ENCODE measurements at places on chromosomes 5 and 9.
A peak's percentile ranks its signal among the peaks of the same experiment; 100 is the strongest.

GRCh38 chr9:131833083-131833482, 93.2 kb upstream of the RAPGEF1 start:
- DNase-seq = no peak

DNA sequence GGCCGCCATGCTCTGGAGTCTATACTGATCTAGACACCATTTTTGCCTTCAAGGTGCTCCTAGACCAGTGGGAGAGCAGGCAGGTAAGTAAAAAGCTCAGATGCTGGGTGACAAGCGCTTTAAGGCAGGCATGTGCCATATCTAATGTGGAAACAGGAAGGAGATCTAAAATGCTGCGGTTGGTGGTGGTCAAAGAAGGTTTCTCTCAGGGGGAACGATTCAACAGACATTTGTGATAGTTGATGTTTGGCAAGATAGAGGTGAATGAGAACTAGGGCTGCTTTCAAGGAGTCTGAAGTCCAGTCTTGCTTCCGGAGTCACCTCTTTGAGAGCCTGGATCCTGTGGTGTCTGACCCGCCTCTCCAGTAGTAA, 146.2 kb upstream of the KLF4 start:
- DNase-seq = no peak

DNA sequence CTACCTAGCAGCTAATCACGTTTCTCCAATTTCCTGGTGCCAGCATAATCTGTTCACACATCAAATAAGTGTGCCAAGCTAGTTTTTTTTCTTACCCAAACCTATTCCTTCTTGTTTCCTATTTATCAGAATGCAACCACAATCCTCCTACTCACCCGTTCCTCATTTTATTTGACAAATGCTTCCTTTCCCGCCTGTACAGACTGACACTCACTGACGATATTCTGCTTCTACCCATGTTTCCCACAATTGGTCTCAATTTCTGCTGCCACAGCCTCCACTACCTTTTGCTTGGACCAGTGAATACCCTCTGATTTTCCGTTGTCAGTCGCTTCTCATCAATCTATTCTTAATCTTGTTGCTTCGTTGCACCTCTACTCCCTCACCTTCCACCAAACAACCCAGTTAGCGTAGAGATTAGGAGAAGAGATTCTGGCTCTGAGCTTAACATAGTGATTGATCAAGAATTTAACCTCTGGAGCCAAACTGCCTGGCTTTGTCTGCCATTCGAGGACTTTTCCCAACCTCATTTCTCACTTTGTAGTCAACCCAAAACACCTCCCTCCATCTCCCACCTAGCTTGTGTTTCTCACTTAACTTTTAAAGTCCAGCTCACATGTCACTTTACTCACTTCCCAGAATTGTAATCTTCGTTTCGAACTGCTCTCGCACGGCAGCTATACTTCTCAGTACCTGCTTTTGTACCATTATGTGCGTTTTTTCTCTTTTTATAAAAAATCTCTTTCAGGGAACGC, 729 bp upstream of the TMEM38B start:
- DNase-seq = no peak

DNA sequence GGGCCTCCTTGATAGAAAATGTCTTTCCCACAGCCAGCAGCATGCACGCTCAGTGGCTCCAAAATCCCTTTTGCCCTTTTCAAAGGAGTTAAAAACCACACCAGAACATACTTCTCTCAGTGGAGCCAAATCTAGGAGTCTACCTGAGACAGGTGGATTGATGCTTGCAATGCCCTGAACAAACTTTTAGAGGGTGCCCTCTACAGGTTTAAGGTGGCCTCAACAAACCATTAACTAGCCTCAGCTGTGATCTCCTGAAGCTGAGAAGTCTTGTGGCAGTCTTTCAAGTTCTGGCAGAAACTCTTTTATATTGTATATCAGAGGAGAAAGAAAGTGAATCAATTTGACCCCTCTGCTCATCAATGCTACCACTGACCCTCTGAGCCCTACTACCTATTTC, 125.4 kb downstream of the MED27 start:
- DNase-seq = peak; percentile 14

Data from choroid plexus epithelial cell (primary cell).